Activated CD4-positive, alpha-beta T cell treated with anti-CD3 and anti-CD28 coated beads, Interleukin-2, amount 10 ng/mL, durations not matched to agents 24 days and 14 days (primary cell): ENCODE measurements at places on chromosomes 3 and 15. TPM values are rescaled to one million over a fixed set of nuclear protein-coding genes. Genes with fewer than 3 reads are reported as not detected.

DNA sequence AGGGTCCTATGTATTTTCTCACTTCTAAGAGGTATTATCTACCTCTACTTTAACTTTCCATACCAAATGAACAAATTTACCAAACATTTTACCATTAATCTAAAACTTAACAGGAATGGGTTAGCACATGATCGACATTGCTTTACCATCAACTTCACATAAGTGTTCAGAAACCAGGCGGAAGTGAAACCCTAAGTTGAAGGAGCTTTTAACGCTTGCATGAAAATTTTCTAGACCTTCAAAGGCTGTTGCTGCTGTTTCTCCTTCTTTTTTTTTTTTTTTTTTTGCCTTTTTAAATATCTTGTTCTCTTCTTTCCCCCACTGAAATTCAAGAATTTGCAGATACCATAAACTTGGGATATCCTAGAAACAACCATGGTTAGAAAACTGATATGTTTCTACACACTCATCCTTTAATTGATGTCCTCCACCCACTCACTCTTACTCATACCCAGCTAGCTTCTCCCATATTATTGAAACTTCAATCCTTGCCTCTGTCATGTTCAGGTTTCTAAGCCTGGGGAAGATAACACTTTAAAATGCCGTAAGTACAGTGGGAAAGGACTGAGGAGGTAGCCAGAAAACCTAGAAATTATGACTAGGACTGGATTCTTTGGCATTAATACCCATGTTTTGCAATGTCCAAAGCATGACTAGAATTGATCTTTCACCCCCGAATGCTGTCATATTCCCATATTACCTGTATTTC, 24.7 kb downstream of the MYO5A start:
- no peak for DNase-seq

DNA sequence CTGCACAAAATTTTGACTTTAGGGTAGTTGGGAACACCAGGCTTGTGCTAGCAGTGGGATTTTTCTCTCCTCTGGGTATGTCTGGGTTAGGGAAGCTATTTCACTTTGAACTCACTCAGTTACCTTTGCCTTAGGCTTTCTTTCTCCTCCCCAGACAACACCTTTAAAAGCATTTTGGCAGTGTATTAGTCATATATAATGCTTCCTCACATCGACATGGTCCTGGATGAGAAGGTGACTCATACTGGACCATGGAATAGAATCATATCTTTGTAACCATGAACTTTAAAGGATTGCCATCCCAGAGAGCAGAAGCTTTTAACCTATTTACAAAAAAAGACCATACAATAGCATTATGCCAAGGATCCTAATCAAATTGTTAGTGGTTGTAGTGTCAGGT, 2.7 kb downstream of the RYR3 start:
- no peak for DNase-seq

MYL3 gene
- total RNA-seq = not detected in 2 replicates

GRCh38 chr3:41441568-41441967, 242.3 kb downstream of the CTNNB1 start:
- no peak for DNase-seq

GRCh38 chr15:66071921-66072295, 181.6 kb downstream of the MEGF11 start:
- no peak for DNase-seq
